Sigmoid colon (tissue), 7 donors: ENCODE measurements at places on chromosomes 13 and 19. TPM values are rescaled to one million over a fixed set of nuclear protein-coding genes. Genes with fewer than 3 reads are reported as not detected.

PGPEP1 gene
- polyA plus RNA-seq = 14.4 TPM

GRIK5 gene
- not detected for polyA plus RNA-seq

SYNGR4 gene
- not detected for polyA plus RNA-seq

CGB5 gene
- polyA plus RNA-seq = not detected

ZNF99 gene
- not detected for polyA plus RNA-seq

NCCRP1 gene
- 0.52 TPM for polyA plus RNA-seq

PGLYRP2 gene
- not detected for polyA plus RNA-seq

ATP7B gene
- polyA plus RNA-seq = 1.2 TPM

ZNF177 gene
- polyA plus RNA-seq = not detected
